Activated CD4-positive, alpha-beta T cell treated with anti-CD3 and anti-CD28 coated beads, Interleukin-2, amount 50 U/mL, for 24 hours (primary cell): ENCODE measurements at places on chromosomes 12 and 14.

GRCh38 chr12:5716976-5717375 lies 228.1 kb downstream of the ANO2 start:
- DNase-seq = no peak

- DNase-seq = no peak
Observed at GRCh38 chr14:75875958-75876357, 105.8 kb downstream of the TGFB3 start.

GRCh38 chr12:3359478-3359877 lies 131.5 kb upstream of the PRMT8 start:
- DNase-seq = no peak

DNA sequence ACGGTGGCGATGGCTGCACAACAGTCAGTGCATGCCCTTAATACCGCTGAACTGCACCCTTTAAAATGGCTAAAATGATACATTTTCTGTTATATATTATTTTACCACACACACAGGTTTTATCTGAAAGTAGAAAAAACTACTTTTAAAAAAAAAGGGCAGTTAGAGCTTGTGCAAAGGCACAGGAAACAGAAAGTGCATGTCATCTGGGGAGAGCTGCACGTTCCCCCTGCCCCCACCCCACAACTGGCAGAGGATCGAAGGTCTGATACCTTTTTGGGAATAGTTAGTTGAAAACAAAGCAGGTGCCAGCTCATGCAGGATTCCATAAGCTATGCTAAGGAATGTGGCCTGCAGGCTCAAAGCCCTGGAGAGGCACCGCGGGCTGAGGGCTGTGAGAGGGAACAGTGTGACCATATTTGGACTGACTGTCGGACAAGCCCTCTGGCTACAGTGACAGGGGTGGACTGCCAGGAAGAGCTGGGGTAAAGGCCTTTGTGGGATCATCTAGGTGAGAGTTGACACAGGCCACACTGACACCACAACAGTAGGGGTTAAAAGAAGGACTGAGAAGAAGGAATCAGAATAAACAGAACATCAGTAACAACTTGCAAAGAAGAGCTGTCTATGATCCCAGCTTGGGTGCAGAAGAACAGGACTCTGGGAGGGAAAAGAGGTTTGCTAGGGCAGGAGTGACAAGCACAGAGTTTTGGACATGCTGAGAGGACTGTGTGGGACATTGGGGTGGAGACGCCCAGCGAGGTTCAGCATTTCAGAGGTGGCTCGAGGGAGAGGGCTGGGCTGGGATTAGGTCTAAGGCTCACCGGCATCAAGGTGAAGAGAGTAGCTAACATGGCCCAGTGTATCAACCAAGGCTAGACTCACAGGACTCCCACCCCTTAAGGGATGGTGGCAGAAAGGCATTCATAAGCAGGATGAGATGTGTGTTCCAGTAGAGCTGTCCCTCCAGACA lies 54.6 kb downstream of the ACTN1 start:
- DNase-seq = no peak

DNA sequence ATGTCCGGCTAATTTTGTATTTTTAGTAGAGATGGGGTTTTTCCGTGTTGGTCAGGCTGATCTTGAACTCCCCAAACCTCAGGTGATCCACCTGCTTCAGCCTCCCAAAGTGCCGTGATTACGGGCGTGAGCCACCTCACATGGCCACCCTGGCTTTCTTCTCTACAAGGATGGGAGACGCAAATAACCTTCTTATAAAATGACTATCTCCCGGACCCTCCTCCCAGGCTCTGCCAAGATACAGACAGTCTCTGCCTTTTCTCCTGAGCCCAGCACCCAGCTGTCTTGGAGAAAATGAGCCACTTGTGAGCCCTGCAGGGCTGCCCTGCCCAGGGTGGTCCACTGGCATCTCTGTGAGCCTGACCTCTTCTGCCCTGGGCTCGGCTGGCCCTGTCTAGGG lies 34.7 kb upstream of the RBM19 start:
- DNase-seq = no peak

GRCh38 chr14:102999227-102999895 lies 58.0 kb downstream of the CDC42BPB start:
- no peak for DNase-seq

GRCh38 chr14:29529418-29529817 lies 398.2 kb downstream of the PRKD1 start:
- DNase-seq = no peak

DNA sequence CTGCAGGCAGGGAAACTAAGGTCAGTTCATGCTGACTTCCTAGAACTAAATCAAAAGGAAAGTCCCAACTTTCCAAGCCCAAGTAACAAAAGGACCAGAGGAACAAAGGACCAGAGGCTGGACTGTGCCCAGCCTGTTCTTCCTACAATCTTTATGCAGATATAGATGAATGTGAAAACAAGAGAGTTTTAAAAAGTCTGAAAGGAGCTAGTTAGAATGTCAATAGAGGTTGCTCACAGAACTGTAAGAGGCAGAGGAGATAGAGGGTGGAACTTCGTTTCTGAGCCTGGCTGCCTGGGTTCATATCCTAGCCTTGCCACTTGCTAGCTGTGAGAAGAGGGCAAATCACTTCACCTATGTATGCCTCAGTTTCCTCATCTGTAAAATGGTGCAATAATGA lies 30.0 kb upstream of the CCDC63 start:
- DNase-seq = no peak

- no peak for DNase-seq
Observed at GRCh38 chr12:89474615-89475014, 50.0 kb downstream of the GALNT4 start.

DNA sequence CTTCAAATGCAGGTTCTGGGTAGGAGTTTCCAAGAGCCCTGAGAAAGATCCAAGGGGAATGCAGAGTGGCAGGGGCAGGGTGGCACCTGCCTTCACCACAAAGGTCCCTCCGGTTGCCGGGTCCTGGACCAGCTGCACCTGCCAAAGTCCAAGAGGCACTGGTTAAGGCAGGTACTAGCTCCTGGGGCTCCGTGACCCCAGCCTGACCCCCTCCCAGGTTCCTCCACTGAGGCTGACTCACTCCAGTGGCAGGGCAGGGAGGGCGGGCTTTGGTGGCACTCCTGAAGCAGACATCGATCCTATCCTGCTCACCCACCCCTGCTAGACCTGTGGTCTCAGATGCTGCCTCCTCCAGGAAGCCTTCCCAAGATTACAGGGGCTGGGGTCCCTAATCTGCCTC lies 11.4 kb downstream of the RPS6KL1 start:
- DNase-seq = no peak

DNA sequence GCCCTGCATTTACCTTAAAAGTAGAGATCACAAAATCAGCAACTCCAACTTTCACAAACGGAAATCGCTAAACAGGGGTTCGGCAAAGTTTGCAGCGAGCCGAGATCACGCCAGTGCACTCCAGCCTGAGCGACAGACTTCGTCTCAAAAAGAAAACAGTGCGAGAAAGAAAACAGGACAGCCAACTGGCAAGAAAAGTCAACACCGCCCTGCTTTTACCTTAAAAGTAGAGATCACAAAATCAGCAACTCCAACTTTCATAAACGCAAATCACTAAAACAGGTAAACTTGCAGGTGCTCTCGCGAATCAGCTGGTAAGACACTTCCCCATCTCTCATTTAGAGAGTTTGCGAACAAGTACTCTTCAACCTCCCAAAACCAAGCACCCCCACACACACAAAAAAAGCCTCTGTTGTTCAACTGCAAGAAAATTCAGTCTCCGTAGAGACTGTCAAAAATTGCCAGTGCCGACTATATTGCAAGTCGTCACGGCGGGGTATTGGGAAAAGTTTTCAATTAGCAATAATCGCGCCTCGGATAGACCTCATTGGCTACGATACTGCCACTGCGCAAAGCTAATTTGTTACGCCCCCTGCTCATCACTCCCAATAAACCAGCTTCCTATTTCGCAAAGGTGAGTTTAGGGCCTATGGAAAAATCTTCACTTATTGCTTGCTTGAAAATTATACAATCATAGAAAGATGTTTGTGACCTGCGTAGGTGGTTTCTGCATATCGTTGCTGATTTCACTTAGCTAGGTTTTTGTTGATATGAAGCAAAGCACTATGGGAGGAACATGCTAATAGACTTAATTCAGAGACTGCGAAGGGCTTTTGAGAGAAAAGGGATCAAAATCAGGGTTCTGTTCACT lies at the start of gene RNU4-1:
Gene RNU4-1, minus strand, starts transcription at position 577 of the 871 bp plus-strand sequence.
- peak; percentile 89 for DNase-seq
